ENCODE measurements at places on chromosomes 1 and 21. TPM values are rescaled to one million over a fixed set of nuclear protein-coding genes. Genes with fewer than 3 reads are reported as not detected.
A peak's percentile ranks its signal among the peaks of the same experiment; 100 is the strongest.

GRCh38 chr1:65423884-65424572 lies 3.6 kb downstream of the LEPR start:
- H3K27ac ChIP-seq, result no peak overlapping the region
- peaks cover 23% of the 10 kb centered on the region for H3K36me3 ChIP-seq
- H3K4me3 ChIP-seq, result no peak overlapping the region
- peaks cover 20% of the 10 kb centered on the region for H3K4me1 ChIP-seq
- no peak for DNase-seq

- DNase-seq, result no peak
- H3K27me3 ChIP-seq, result peaks cover 44% of the 10 kb centered on the region
- H3K36me3 ChIP-seq, result no peaks in the 10 kb centered on the region
- no peak overlapping the region for H3K27ac ChIP-seq
- no peak overlapping the region for H3K4me3 ChIP-seq
Observed at GRCh38 chr1:50427818-50428779, 4.9 kb upstream of the DMRTA2 start.

- H3K27ac ChIP-seq, result no peak overlapping the region
- no peak for DNase-seq
- H3K4me3 ChIP-seq, result no peak overlapping the region
- H3K36me3 ChIP-seq, result no peaks in the 10 kb centered on the region
- no peaks in the 10 kb centered on the region for H3K4me1 ChIP-seq
Observed at GRCh38 chr1:180609643-180610555, 21.9 kb upstream of the XPR1 start.

DNA sequence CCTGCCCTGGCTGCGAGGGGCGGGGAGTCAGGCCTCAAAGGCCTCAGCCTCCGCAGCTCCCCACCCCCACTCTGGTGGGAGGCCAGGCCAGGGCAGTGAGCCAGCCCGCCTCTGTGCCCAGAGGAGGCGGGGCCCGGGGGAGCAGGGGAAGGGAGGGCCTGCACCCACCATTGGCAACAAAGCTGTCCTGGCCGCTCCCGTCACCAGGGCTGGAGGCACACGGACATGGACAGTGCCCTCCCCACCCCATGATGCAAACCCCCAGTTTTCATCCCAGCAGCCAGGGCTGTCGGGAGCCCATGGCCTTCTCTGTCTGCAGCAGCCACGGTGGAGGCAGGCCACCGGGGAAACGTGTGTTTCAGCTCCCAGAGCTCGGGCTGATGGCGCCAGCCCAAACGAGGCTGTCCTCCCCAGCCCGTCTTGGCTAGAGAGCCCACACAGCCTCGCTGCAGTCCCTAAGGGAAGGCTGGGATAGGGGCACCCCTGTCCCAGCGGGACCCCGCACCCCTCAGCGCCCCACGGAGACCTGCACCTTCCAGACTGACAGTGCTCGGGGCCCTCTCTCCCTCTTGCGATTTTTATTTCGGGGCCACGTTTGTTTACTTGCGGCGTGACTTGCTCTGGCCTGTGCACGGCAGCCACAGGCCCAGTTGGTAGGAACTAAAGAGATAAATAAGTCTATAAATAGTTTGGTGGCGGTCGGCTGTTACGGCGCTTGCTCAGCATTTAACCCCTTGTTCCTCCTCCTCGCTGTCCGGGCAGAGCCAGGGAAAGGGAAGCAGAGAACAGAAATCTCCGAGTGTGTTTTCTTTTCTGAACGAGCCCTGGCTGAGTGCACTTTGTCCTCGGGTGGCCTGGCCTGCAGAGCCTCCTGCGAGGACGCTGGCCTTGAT lies 101.8 kb downstream of the PRDM16 start:
- H3K4me1 ChIP-seq, result no peaks in the 10 kb centered on the region
- no peaks in the 10 kb centered on the region for H3K36me3 ChIP-seq
- no peak overlapping the region for H3K4me3 ChIP-seq
- no peaks in the 10 kb centered on the region for H3K27me3 ChIP-seq
- no peak overlapping the region for H3K27ac ChIP-seq
- no peak for DNase-seq

- H3K4me1 ChIP-seq, result peaks cover 18% of the 10 kb centered on the region
- no peaks in the 10 kb centered on the region for H3K27me3 ChIP-seq
- H3K36me3 ChIP-seq, result peaks cover 3% of the 10 kb centered on the region
- peak overlapping the region; percentile 79 for H3K4me3 ChIP-seq
- peak; percentile 84 for DNase-seq
Observed at GRCh38 chr1:16235944-16236510, 956 bp downstream of the CPLANE2 start.

DNA sequence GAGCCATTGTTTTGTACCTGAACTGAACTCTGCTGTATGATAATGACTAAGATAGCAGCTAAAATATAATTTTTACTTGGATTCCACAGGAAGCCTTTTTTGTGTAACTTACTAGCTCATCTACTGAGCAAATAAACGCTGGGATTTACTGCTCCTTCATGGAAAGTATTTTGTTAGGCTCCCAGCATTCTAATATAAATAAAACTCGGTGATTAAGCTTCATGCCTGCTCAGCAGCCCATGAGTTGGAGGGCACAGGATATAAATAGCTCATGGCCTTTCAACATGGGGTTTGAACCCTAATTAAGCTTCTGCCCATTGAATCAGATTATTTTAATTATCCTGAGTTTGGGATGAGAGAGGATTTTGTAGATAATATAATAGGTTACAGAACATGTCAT lies 180.0 kb downstream of the PCP4 start:
- H3K27ac ChIP-seq, result no peak overlapping the region
- no peak overlapping the region for H3K4me3 ChIP-seq
- no peaks in the 10 kb centered on the region for H3K4me1 ChIP-seq
- H3K36me3 ChIP-seq, result no peaks in the 10 kb centered on the region

DNA sequence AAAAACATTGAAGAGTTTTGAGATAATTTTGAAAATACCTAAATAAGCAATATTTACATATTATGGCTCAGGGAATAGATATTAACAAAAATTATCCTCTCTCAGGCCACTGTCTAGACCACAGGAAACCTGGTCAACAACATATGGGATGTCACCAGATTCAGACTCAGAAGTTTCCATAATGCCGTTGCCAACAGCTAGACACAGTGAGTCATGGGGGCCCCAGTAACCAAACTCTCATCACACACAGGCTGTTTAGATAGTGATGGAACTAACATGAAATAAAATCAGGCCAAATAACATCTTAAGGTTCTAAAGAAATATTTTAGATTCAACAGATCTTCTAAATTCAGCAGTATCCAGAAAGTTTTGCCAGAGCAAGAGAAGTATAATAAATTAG lies 681.7 kb upstream of the ADAMTS5 start:
- no peaks in the 10 kb centered on the region for H3K4me1 ChIP-seq
- H3K27me3 ChIP-seq, result no peaks in the 10 kb centered on the region
- no peaks in the 10 kb centered on the region for H3K36me3 ChIP-seq

DNA sequence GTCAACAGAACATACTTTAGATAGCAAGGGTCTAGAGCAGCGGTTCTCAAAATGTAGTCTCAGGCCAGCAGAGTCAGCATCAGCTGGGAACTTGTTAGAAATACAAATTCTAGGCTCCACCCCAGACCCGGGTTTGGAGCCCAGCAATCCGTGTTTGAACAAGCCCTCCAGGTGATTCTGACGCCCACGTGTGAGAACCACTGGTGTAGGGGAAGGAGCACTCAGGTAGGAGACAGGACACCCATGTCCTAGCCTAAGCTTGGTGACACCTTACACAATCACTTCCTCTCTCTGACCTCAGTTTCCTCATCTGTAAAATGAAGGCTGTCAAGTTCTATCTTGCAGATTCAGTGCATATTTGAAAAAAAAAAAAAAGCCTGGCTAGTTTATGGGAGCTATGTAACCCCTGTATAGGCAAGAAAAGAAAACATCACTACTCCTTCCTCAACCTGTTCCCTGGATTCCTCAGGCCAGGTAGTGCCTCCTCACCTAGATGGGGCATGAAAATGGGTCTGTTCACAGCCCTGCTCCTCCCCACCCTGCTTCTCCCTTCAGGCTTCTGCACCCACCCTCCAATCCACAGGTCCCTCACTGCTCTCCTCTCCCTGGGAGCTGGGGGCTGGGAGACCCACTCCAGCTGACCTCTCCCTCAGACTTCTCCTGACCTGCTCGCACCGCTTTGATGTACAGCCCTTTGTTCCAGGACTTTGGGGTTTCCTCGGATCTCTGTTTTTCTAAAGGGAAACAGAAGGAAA lies 7.1 kb upstream of the PHLDA3 start:
- no peaks in the 10 kb centered on the region for H3K36me3 ChIP-seq
- peaks cover 10% of the 10 kb centered on the region for H3K27me3 ChIP-seq
- no peak overlapping the region for H3K27ac ChIP-seq
- no peak overlapping the region for H3K4me3 ChIP-seq
- DNase-seq, result no peak

DNA sequence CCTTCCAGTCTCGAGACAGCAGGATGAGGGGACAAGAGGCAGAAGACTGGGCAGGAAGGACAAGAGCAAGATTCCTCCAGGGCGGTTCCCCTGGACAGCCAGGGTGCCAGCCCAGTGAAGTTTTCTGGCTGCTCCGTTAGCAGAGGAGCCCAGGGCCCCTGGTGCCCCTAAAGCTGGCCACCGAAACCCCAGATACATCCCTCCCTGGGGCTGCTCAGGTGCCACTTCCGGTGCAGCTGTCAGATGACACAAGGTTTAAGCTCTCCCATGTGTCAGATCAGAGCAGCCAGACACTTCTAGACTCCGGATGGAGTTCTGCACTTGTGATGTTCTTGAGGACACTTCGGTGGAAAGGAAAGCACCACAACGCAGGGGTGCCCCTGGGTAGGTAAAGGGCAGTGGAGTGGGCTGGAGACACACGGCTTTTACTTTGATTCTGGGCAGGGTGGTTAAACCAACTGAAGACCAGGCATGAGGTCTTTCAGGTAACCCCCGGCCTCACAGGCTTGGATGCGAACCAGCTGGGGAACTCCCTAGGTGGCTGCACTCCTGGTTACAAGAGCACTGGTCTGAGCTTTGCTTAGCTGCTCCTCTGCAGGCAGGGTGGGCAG lies 85.7 kb downstream of the ITPKB start:
- peaks cover 11% of the 10 kb centered on the region for H3K36me3 ChIP-seq
- peaks cover 9% of the 10 kb centered on the region for H3K4me1 ChIP-seq
- peak overlapping the region; percentile 55 for H3K4me3 ChIP-seq
- H3K27ac ChIP-seq, result no peak overlapping the region
- H3K27me3 ChIP-seq, result no peaks in the 10 kb centered on the region

GRCh38 chr21:37017951-37018679 lies 11.6 kb downstream of the RIPPLY3 start:
- H3K27ac ChIP-seq, result no peak overlapping the region
- no peak for DNase-seq
- no peaks in the 10 kb centered on the region for H3K4me1 ChIP-seq
- peaks cover 2% of the 10 kb centered on the region for H3K27me3 ChIP-seq
- no peak overlapping the region for H3K4me3 ChIP-seq

DNA sequence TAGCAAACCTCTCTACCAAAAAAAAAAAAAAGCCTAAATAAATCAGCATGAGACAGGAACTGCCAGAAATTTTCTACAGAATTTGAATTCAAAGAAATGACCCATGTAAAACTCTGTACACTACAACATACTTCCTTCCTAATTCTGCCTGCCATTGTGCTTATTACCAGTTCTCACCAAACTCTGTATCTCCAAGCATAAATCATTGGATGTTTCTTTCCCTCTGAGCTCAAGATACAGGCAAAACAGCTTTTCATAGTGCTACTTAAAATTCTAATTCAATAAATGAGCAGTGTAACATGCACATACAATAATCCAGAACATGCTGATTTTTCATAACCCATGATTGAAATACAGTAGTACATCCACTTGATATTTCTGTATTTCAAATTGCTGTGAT lies 87.0 kb downstream of the EIF4G3 start:
- no peak overlapping the region for H3K4me3 ChIP-seq
- H3K36me3 ChIP-seq, result peaks cover 3% of the 10 kb centered on the region

DNA sequence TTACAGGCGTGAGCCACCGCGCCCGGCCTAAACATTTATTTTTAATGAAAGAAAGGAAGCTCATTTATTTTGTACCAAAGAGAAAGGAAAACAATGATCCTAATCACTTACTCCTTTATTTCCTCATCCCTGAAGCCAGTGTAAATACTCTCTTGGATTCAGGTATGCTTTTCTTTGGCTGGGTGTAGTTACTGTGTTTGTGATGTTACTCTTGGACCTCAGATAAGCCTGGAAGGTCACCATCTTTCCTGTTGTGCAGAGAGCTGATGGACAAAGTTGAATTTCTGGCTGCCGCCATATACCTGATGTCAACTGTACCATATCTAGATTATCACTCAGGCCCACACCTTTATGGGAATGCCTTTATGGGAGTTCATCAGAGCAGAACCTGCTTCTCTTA lies 35.4 kb upstream of the FOXE3 start:
- H3K4me1 ChIP-seq, result no peaks in the 10 kb centered on the region
- H3K36me3 ChIP-seq, result peaks cover 33% of the 10 kb centered on the region
- H3K27ac ChIP-seq, result no peak overlapping the region
- no peaks in the 10 kb centered on the region for H3K27me3 ChIP-seq
- H3K4me3 ChIP-seq, result no peak overlapping the region
- no peak for DNase-seq

DNA sequence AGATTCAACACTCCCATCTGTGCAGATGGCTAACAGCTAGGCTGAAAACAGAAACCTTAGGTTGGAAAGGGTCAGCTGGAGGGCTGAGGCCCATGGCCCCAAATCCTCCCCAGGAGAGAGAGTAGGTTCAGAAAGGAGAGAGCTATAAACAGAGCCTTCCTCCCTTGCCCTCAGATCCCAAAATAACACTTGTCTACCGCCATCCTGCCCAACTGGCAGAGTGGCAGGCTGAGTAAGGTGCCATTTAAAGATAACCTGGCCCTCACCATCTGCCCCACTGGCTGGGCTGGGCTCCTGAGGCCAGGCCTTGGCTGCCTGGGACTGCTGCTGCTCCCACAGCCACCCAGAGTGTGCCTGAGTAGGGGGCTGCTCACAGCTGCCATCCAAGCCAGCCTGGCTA lies 4.3 kb upstream of the SHISA4 start:
- H3K4me3 ChIP-seq, result no peak overlapping the region
- DNase-seq, result no peak
- H3K4me1 ChIP-seq, result peaks cover 12% of the 10 kb centered on the region
- H3K36me3 ChIP-seq, result no peaks in the 10 kb centered on the region

DNA sequence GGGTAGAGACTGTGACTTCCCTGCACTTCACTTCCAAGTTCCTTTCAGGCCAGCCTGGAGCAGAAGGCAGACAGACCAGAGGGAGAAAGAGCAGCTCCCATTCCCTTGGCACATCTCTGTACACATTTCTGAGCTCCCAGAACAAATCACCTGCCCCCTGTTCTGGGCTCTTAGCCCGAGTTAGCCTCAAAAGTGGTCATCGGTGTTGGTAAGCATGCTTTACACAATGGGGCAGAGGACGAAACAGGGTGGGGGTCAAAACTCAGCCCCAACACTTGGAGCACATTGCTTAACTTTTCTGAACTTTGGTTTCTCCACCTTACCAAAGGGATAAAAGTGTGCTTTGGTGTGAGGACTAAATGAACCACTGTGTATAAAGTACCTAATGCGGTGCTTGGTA lies 98.7 kb downstream of the DAB1 start:
- no peak for DNase-seq
- H3K27ac ChIP-seq, result no peak overlapping the region
- no peaks in the 10 kb centered on the region for H3K27me3 ChIP-seq
- no peaks in the 10 kb centered on the region for H3K36me3 ChIP-seq

GRCh38 chr1:1157426-1157913 lies 16.2 kb upstream of the TTLL10 start:
- peaks cover 14% of the 10 kb centered on the region for H3K4me1 ChIP-seq
- H3K27ac ChIP-seq, result peak overlapping the region; percentile 82
- no peaks in the 10 kb centered on the region for H3K36me3 ChIP-seq
- DNase-seq, result peak; percentile 66
- H3K4me3 ChIP-seq, result peak overlapping the region; percentile 67
- H3K27me3 ChIP-seq, result no peaks in the 10 kb centered on the region

- peaks cover 11% of the 10 kb centered on the region for H3K36me3 ChIP-seq
- H3K27me3 ChIP-seq, result no peaks in the 10 kb centered on the region
- H3K4me3 ChIP-seq, result no peak overlapping the region
Observed at GRCh38 chr1:111467865-111468716, 5.7 kb upstream of the C1orf162 start.

The NBPF1 gene
- 3.7 TPM for polyA plus RNA-seq

The TCHHL1 gene
- not detected for polyA plus RNA-seq

The SLAMF9 gene
- polyA plus RNA-seq, result not detected

The SEMA4A gene
- 0.89 TPM for polyA plus RNA-seq

The OR2T29 gene
- not detected for polyA plus RNA-seq

The ADAM30 gene
- polyA plus RNA-seq, result not detected

The PYHIN1 gene
- 112 TPM for polyA plus RNA-seq

All from CD4-positive, CD25-positive, alpha-beta regulatory T cell (primary cell).